ENCODE measurements at places on chromosomes 12 and 14.

DNA sequence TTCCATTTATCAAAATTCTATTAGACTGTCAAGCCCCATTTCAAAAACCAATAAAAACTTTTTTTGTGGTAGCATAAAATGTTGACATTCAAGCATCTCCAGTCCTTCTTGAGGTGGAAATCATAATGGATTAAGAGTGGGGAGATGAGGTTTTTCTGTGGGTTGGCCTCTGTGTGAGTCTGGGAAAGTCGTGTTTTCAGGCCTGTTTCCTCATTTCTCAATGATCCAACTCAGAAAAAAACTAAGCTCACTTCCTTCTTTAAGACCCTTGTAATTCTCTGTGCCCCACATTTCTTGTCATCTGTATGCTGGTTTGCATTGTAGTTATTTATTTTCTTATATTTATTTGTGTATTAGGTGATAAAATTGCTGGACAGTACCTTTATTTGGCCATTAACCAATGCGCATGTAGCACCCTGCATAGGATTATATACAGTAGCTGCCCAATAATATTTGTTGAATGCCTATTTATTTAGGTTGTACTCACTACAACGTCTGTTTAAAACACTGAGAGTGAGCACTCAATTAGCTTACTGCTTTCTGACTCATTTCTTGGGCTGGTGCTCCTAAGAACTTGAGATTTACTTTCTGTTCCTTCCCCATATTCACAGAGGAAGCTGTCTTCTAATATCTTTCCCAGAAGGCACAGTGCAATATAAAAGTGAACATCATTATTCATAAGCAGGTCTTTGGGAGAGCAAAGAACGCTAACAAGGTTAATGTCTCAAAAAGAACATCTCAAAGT lies 121.9 kb downstream of the DNAI7 start:
- no peak for DNase-seq

DNA sequence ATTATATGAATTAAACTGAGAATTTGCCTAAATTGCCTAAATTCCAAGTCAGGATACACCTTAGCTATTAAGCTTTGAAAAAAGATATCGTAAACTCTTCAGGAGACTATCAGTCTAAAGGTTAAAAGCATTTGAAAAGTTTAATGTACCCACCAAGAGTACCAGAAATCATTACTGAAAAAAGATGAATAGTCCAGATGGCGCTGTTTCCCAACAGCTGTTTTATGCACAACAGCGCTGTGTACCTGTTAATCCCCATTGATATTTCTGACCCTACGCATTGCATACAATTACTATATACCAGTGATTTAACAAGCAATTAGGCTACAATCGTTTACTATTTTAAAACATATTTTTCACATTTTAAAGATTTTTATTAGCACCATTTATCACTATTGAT lies 185.0 kb downstream of the PLCZ1 start:
- no peak for DNase-seq

GRCh38 chr12:89194683-89195082 lies 157.6 kb downstream of the DUSP6 start:
- DNase-seq = no peak

DNA sequence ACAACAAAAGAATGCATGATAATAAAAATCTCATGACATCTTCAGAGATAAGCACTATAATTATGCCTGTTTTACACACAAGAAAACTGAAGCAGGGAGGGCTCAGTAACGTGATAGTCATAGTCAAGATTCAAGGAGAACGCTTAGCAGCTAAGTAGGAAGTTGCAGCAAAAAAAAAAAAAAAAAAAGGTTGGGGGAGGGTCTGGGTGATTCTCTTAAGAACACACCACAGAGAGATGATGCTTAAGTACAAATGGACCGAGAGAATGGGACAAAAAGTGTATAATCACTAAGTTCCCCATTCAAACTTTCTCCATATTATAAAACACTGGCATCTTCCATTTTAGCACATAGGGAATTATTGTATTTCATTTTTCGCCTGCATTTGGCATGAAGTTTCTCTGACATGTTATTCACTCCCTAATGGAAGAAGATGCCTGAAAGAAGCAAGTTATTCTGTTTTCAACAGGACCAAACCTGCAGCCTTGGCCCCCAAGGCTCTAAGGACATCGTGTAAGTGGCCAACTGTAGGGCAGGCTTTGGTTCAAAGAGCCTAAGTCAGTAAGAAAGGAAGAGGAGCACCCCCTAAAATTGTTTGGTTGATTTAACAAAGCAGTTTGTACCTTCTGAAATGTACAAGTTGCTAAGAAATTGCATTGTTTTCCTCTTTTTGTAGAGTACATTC lies 142.9 kb upstream of the TMPO start:
- no peak for DNase-seq

GRCh38 chr12:47576289-47576945 lies 129.4 kb downstream of the RPAP3 start:
- DNase-seq = no peak

Data from ascending aorta (tissue), 2 donors.